ENCODE measurements at places on chromosomes 2 and 18.

GRCh38 chr2:42893047-42893758 is 100.8 kb upstream of the HAAO start:
- no peak for DNase-seq

- DNase-seq = no peak
These were observed 9.7 kb upstream of the KIF3C start for GRCh38 chr2:25991965-25992364.

- DNase-seq = peak; percentile 3
These were observed 382.1 kb downstream of the OSR1 start for GRCh38 chr2:18976168-18976961.

GRCh38 chr2:39728941-39729351 is 50.1 kb downstream of the THUMPD2 start:
- DNase-seq = peak; percentile 14

GRCh38 chr2:88561646-88562388 is 65.4 kb downstream of the EIF2AK3 start:
- no peak for DNase-seq

- no peak for DNase-seq
These were observed 4.4 kb downstream of the CTIF start for GRCh38 chr18:48543228-48543627.

- DNase-seq = no peak
These were observed 364.0 kb upstream of the SLC14A2 start for GRCh38 chr18:45251236-45251635.

DNA sequence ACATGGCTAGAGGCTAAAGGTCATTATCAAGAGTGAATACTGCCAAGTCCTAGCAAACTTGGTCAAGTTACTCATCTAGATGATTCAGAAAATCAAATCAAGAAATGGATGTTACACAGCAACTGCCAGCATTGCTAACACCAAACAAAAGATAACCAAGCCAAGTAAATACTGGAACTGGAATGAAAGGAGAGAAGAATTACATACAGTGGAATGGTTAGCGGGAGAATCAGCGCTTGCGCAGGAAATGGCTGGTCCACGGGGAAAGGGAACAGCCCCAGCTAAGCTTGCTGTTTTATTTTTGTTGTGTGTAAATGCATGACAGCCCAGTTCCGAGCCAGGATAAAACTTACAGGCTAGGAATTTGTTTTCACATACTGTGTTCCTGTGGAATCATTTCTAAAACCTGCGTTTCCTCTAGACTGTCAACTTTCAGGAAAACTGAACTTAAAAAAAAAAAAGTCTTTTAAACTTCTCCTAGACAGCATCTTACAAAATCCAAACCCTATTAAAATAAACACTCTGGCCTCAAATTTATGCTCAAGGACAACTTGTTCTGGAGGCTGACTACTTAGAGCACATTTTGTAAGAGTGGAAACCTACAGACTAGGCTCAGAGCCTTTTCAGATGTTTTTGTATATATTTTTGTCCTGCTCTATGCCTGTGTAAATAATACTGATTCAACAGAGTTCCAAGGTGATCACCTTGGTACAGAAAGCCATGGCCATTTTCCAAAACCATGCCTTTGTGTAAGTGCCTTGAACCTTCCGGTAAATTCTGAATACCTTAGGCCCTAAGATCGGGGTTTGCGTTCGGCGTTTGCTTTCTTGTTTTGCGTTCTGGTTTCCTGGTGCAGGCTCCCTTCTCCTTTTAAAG is 30.7 kb upstream of the TXNDC2 start:
- no peak for DNase-seq

GRCh38 chr2:236794176-236794957 is 224.7 kb downstream of the ACKR3 start:
- no peak for DNase-seq

GRCh38 chr2:236815746-236816145 is 246.1 kb downstream of the ACKR3 start:
- DNase-seq = no peak

DNA sequence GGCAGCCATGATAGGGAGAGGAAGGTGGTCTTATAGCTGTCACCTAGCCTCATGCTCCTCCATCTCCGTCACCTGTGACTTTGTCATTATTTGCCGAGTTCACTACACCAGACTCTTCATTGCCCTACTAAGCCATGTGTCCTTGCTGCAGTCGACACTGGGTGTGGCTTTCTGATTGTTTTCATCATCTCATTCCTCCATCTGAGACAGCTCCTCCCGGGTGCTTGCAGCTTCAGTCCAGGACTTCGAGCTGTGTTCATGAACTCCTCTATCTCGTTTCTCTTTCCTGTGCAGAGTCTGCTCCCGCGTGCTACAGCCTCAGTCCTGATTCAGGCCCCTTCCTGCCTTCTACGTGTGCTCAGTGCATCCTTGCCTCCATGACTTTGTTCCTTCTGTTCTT is 295.1 kb upstream of the TNP1 start:
- DNase-seq = no peak

DNA sequence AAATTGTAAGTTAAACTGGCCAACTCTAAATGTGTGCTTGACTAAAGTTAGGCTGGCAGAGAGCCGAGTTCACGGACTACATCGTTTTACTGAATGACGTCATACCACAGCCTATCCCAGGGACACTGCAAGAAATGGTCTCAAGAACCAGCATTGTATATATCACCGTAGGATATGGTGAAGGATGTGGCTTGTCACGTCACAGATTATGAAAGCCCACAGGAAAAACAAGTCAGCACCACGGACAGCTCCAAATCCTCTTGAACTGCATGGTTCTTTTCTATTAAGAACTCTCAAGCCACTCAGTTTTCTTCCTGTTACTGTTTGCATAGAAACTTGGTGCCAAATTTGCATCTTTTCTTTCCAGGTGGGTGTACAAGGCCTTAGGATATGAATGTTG is 85.1 kb upstream of the ACAA2 start:
- DNase-seq = peak; percentile 57

DNA sequence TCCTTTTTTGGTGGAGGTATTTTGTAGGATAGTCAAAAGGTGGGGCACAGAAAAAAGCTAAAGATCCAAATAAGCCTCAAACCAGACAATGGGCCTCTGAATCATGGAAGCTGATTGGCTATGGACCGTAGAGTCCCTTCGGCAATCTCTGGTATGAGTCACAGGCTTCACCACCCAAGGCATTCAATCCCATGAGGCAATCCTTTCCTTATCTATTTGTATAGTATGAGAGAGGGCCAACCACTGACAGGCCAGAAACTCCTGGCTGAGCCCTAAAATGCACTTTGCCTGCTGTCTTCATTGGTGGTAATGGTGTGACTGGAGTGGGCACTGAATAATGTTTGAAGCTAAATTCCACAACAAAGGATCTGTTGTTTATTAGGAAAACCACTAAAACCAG is 38.7 kb upstream of the MEX3C start:
- no peak for DNase-seq

DNA sequence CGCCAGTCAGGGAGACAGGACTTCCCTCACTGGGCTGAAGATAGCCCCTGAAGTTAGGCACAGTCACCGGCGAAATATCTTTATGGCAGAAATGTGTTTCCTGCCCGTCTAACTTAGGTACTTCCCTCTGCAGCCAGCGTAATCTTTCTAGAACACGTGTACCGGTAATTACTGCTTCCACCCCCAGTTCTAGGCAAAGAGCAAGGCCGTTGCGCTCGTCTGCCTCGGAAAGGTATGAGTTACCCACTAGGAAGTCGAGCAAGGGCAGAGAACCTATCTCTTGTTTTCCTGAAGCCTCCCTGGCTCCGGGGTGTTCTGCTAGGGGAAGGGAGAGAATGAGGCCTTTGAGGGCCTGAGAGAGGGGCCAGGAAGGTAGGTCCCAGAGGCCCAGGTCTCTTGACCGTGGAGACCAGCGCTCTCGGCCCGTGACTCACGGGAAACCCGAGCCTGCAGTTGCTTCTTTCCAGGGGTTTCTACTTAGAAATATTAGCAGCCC is 70.0 kb downstream of the TWSG1 start:
- DNase-seq = peak; percentile 82

- DNase-seq = no peak
These were observed 713.6 kb downstream of the SLC4A3 start for GRCh38 chr2:220341014-220341413.

- no peak for DNase-seq
These were observed 398.4 kb downstream of the METTL4 start for GRCh38 chr18:2172881-2173280.

GRCh38 chr2:31413025-31413424 is 1.5 kb downstream of the XDH start:
- DNase-seq = no peak

GRCh38 chr2:238101891-238102841 is 2.0 kb downstream of the ESPNL start:
- DNase-seq = no peak

DNA sequence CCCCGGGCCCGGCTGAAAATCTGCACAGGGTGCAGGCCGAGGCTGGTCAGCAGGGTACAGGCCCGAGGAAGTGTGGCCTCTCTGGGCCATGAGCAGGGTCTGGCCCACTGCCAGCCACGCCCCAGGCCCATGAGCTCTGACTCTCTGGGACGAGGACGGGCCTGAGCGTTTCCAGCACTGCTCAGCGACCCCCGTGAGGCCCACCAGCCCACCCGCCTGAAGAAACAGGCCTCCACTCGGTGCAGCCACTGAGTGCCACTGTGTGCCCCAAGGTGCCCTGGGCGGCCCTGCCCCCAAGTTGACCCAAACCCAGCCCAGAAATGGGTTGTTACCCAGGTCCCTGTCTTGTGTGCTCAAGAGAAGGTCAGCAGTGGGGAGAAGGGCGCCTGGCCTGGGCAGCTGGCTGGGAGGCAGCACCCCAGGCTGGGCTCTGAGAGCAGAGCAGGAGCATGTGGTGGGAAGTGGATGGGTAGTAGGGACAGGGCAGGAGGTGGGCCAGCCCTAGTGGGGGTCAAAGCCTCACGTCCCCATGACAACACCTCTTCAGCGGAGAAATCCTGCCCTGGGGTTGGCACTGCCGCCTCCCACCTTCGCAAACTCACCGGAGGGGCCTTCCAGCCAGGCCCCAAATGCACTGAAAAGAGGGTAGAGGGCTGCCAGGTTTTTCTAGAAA is 2.1 kb upstream of the SNED1 start:
- no peak for DNase-seq

DNA sequence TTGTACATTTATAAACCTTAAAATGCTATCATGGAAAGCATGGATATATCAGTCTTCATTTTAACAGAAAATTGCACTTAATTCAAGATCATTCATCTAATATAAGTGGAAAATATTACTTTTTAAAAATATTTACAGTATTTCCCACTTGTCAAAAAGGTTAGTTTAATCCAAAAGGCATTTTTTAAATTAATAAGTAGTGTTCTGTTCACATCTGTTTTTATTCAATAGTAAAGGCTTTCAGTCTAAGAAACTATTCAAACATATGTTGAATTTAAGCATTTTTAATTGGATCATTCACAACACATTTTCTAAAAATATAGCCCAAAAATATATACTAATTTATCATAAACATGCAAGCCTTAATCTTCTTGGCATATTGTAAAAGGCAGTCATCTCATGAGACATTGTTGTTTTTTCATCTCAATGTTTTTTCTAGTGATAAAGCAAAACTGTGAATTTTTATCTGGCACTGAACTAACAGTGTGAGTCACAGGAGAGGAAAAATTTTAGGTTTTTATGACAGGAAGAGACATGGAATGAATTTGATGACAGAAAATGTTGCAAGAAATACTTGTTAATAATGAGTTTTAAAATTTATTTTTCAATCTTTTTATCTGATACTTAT is 1642.5 kb upstream of the TMEFF2 start:
- DNase-seq = no peak
